ENCODE measurements at places on chromosomes 12 and 14. TPM values are rescaled to one million over a fixed set of nuclear protein-coding genes. Genes with fewer than 3 reads are reported as not detected.

The TMEM52B gene
- total RNA-seq = not detected

The DLGAP5 gene
- 10.5 TPM for total RNA-seq

DNA sequence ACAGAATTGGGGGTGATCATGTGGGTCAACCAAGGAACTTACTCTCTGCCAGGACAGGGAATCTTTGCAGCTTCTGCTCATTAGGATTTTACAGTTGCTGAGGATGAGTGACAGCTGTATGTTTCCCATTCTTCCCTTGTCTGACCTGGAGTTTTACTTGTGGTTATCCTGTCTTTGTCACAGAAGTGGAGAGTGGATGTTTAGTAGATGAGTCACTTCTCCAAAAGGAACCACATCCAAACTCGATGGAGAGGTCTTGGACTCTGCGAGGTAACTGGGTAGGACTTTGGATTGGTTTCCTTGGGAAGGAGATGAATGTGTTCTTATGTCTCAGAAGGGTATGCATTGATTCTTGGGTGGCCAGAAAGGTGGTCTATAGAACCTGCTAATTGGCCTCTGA, 53.8 kb upstream of the USP44 start:
- DNase-seq = no peak

- no peak for DNase-seq
Measured at GRCh38 chr12:70648831-70649230, 11.6 kb upstream of the PTPRB start.

- no peak for DNase-seq
Measured at GRCh38 chr12:81968421-81968820, 209.3 kb upstream of the PPFIA2 start.

GRCh38 chr14:64234877-64235651, 59.1 kb downstream of the ESR2 start:
- DNase-seq = no peak

All from colonic mucosa (tissue), 4 donors.